Activated T-helper 1 cell treated with anti-CD3 and anti-CD28 coated beads, Interleukin-12 subunit alpha, Interleukin-12 subunit beta, Interleukin-2, Interleukin-4 antibody, amounts not matched to agents 30 ng/mL and 10 ng/mL and 1 ng/mL, durations not matched to agents 14 hours and 24 hours and 36 hours (primary cell): ENCODE measurements at places on chromosomes 7 and 10. TPM values are rescaled to one million over a fixed set of nuclear protein-coding genes. Genes with fewer than 3 reads are reported as not detected.

The HOXA10 gene
- total RNA-seq = not detected in 2 replicates

DNA sequence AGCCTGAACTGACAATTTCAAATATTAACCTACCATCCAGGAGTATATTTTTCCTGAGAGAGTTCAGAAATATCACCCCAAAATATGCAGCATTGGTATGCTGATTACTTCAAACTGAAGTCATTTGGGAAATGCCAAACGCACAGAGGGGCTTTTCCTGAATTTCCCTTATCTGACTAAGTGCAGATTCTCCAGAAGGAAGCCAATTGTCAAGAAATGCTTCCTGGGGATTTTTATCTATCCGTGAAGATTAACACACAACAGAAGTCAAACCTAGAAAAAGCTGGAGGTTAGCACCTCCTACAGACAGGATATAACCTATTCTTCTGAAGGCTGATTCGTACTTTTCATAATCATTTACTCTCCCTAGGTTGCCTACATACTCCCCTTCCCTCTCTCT lies 91.0 kb downstream of the AKR1D1 start:
- no peak for DNase-seq

- no peak for DNase-seq
Measured at GRCh38 chr7:20778063-20778721, 8.5 kb downstream of the SP8 start.

DNA sequence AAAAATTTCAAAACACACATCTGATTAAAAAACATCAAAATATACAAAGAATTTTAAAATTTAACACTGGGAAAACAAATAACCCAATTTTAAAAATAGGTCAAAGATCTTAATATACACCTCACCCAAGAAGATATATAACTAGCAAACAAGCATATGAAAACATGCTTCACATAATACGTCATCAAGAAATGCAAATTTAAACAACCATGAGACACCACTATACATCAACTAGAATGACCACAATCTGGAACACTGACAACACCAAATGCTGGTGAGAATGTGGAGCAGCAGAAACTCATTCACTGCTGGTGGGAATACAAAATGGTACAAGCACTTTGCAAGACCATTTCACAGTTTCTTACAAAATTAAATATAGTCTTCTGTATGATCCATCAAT lies 498.4 kb downstream of the IPMK start:
- DNase-seq = no peak

DNA sequence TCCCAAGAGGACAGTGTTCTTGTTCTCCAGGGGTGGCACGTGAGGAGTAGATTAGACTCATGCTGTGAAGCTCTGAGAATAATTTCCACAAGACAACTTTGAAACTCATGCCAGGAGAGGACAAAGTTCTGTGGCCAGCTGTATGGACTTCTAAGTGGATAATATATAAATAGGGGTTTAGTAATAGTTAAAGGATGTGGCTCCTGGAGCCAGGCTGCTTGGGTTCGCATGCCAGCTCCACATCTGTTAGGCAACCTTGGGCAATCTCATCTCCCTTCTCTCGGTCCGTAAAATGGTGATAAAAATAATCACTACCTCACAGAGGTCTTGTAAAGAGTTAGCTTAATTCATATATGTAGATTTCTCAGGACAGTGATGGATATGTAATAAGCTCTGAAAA lies 35.8 kb downstream of the ACSL5 start:
- no peak for DNase-seq

DNA sequence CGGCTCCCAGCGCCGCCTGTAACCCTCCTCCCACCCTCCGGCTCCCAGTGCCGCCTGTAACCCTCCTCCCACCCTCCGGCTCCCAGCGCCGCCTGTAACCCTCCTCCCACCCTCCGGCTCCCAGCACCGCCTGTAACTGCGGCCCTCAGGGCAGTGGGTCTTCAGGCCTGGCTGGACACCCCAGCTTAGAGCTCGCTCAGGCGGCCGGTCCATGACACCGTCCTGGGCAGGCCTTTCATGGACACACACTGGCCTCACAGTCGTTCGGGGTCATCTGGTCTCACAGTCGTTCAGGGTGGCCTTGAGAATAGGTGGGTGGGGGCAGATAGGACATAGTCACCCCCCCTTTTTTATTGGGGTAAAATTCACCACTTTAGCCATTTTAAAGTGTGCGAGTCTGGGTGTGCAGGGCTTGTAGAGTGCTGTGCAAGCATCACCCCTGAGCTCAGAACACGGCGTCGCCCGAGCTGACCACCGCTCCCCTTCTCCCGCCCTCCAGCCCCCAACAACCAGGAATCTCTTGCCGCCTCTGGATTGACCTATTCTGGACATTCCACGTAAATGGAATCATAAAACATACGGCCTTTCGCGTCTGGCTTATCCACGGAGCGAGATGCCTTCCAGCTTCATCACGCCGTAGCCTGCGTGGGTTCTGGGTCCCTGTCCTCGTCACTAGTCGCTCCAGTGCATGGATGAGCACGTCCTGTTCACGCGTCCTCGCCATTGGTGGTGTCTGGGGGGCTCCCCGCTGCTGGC lies 41.1 kb upstream of the CFAP46 start:
- DNase-seq = no peak

- no peak for DNase-seq
Measured at GRCh38 chr10:74787457-74787856, 38.9 kb upstream of the KAT6B start.

- no peak for DNase-seq
Measured at GRCh38 chr10:102195296-102195870, 30.7 kb upstream of the ELOVL3 start.

- DNase-seq = no peak
Measured at GRCh38 chr7:113109718-113110117, 8.6 kb downstream of the SMIM30 start.
